NB4 (cell line): ENCODE measurements at places on chromosomes 1 and 21.

- no peak for DNase-seq
Observed at GRCh38 chr1:94411237-94411636, 7.0 kb upstream of the ABCD3 start.

GRCh38 chr1:85549244-85549643 is 31.3 kb upstream of the CCN1 start:
- no peak for DNase-seq

GRCh38 chr1:115041654-115042053 is 12.0 kb downstream of the TSHB start:
- DNase-seq: no peak

DNA sequence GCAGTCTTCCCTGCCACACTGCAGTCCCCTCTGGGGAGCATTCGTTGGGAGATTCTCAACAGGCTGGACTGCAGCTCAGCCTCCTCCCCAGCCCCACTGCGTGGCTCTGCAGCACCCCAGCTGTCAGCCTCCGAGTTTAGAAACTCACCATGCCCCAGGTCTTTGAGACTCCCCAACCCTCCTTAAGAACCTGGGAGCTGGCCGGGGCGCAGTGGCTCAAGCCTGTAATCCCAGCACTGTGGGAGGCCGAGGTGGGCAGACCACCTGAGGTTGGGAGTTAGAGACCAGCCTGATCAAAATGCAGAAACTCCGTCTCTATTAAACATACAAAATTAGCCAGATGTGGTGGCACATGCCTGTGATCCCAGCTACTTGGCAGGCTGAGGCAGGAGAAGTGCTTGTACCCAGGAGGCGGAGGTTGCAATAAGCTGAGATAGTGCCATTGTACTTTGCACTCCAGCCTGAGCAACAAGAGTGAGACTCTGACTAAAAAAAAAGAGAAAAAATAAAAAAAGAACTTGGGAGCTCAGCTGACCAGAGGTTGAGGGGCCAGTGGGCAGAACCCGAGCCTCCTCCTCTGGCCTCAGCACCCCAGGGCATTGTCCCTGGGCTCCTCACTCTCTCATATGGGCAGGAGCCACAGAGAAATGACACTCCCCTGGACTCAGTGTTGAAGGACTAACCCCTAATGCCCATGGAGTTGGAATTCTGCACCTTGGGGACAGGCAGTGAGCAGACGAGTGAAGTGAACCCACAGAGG is 5.6 kb downstream of the OLIG2 start:
- no peak for DNase-seq

- peak; percentile 54 for DNase-seq
Observed at GRCh38 chr1:21651214-21652042, 17.7 kb downstream of the RAP1GAP start.

DNA sequence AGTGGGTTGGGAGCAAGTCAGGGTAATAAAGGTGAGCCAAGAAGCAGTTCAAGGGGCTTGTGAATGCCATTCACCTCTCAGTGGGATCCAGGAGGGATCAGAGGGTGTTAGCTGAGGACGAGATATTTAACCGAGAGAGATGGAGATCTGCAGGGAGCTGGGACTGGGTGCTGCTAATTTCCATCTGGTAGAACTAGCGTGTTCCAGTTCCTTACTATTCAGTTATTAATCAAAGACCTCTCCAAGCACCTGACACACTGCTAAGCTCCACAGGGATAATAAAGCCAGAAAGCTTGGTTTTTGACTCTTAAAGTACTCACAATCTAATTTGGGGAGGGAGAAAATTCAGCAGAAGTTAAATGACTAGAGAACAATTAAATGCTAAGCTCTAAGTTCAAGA is 57.7 kb downstream of the ALG14 start:
- no peak for DNase-seq

GRCh38 chr21:28338701-28339305 is 653.9 kb downstream of the LTN1 start:
- DNase-seq: no peak

DNA sequence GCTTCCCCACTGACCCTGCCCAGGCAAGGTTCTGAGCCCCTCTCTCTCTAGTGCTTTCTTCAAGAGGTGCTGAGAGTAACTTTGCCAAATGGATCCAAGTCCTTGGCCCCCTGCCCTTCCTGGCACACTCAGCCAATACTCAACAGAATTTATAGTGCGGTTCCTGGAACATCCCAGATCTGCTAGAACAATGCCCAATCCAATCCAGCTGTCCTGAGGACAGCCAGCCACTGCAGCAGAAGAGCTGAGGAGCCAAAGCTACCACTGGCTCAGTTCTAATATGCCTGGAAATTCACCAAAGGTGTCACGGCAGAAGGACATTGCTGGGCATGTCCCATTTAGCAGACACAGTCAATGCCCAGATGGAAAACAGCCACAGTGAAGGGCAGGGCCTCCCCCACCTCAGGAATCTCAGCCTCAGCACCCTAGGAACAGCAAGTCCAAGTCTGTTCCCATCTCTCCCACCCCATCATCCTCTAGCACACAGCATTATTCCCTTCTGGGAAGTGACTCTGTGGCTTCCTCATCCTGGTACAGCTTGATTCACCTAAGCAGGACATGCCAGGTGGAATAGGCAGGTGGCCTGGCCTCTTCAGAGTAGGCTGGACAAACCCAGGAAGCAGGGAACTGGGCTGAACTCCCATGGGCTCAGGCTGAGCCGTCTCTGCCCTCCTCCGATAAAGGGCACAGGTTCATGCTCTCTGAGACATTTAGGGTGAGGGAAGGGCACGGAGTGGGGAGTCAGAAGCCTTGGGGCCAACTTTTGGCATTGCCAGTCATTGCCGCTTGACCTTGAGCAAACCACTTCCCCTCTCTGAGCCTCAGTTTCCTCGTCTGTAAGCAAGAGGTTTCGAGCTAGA is 24.6 kb downstream of the PMVK start:
- DNase-seq: no peak

DNA sequence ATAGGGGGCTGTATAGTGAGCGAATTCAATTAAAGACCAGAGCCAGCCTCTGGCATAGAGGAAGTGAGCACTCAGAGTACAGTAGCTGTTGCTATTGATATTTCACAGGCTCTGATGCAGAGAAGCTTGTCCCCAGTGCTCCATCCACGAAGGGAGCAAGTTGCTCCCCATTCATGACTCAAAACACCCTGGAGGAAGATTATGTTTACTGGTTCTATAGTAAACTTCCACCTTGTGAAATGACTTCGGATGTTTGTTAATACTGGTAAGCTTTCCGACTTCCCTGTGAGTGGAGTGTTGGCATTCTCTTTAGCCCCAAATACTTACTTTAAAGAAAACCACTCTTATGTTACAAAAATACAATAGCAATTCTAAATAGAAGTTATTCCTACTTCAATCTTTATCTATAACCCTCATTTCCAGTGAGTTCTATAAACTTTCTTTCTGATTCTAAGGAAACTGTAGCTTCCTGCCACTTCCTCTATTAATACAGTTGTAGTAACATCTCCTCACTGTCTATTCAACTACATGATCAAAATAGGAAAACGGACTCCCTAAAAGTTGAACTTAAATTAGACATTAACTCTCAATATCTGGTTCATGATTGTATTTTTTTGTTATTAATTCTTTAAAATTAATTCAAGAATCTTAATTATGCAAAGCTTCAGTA is 46.4 kb downstream of the ZNF281 start:
- DNase-seq: peak; percentile 54

- DNase-seq: peak; percentile 43
Observed at GRCh38 chr1:148385371-148386030, 97.6 kb downstream of the PPIAL4G start.

GRCh38 chr1:157025856-157026255 is 19.7 kb downstream of the ARHGEF11 start:
- no peak for DNase-seq

GRCh38 chr21:33264561-33264960 is 1.6 kb upstream of the IL10RB start:
- no peak for DNase-seq

DNA sequence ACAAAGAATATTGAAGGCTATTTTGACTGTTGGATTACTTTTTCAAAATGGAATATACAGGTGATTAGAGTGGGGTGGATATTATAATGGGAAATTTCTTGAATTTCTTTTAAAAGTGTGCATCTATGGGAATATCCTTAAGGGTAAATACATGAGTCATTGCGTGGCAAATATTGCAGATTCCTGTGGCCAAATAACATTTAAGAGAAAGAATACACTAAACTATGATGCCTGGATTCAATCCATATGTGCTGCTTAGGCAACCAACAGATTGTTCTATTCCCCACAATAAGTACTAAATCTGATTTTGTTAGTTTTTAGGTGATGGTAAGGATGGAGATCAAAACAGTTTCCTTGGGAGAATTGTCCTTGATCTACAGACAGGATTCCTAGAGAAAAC is 119.5 kb downstream of the HMCN1 start:
- DNase-seq: no peak

DNA sequence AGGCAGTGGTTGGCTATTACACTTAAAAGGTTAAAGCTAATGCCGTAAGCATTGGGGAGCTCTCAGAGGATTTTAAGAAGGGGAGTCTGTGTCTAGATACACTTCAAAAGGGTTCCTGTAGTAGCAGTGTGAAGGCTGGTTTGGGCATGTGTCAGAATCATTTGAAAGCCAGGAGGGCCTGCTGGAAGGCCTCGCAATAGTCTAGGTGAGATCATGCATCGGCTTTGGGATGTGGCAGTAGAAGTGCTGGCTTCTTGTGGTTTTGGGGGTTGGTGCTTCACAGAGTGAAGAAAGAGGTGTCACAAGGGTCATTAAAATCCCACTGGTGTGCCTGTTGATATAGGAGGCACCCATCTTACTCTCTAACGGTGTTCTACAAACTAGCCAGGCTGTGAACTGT is 85.7 kb downstream of the ST6GALNAC3 start:
- DNase-seq: no peak

GRCh38 chr1:182147136-182147820 is 85.8 kb upstream of the ZNF648 start:
- peak; percentile 93 for DNase-seq

GRCh38 chr1:182725259-182726255 is 41.2 kb upstream of the RGS8 start:
- DNase-seq: no peak

GRCh38 chr21:45865106-45865835 is 116.3 kb upstream of the COL6A1 start:
- DNase-seq: no peak

DNA sequence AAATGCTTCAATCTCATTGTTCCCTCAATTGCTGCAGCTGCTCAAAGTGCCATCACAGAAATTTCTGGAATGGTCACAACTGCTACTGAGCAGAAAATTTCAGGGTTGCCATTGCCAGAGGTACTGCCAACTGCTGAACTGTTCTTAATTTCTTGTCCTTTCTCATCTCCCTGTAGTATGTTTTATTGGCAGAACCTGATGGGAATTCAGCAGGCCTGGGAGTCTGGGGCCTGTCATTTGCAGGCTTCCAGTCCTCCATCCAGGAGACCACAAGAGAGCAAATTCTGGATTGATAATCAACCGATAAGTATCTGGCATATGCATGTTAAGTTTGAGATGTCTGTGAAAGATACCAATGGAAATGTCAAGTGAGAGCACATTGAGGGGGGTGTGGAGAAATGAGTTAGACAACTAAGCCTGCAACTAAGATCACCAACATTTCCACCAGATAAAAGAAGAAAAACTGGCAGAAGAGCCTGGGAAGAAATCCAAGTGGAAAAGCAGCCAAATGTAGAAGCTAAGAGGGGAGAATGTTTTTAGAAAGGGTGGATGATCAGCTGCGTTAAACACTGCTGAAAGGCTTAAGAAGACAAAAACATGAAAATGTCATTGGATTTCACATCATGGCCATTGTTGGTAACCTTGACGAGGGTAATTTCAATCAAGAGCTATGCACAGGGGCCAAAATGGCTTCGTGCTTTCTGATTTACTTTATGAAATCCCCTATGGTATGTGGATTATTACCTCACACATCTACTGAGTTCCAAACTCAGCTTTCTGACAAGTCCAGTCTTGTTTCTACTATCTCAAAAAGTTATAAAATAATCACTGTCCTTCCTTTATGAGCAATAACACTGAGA is 648.1 kb downstream of the PLPP3 start:
- DNase-seq: no peak

DNA sequence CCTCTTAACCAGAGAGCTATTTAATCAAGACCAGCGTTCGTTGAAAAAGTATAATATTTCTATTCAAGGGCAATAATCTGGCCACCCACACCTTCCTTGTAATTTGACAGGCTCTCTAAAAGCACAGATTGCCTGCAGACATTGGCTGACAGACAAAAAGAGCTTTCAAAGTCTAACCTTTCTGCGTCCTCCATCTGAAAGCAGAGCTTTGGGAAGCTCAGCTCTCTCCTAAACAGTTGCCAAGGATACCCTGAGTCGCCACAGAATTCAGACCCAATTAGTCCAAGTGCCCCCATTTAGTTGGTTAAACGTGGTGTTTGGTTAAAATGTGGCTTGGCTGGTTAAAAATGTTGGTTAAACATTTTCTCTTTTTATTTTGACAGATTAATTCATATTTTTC is 33.7 kb upstream of the PLA2G2C start:
- DNase-seq: no peak

GRCh38 chr1:7199077-7199779 is 414.0 kb downstream of the CAMTA1 start:
- DNase-seq: no peak

DNA sequence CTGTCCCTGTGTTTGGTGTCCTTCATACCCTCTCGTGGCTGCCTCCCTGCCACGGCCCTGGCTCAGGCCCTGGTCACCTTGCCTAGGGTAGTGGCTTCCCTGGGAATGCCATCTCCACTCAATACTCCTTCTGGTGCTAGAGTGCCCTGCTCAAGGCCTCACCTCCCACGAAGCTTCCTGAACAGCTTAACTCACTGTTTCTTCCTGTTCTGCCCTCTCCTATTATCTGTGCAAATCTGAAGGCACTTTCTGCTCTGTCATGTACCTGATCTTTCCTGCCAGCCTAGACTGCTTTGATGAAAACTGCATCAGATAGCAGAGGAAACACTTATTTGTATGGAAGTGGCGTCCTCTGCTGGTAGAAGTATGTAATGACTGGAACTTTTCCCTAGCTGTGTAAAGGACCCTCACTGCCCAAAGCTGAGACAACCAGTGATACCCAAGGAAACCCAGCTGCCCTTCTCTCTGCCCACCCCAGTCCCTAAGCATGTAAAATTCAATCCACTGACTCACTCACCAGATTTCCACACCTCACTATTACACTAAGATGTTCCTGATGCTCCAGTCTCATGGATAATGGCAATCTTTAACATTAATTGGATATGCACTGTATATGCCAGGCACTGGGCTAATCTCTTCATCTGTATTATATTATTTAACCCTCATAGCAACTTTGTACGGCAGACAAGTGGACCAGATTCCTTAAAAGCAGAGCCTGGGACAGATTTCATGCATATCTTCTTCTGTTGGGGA is 36.2 kb upstream of the BTG2 start:
- DNase-seq: peak; percentile 84
